NT2/D1 (cell line): ENCODE measurements at places on chromosomes 7 and 10.

GRCh38 chr10:14200698-14201544 is 129.8 kb downstream of the FRMD4A start:
- DNase-seq = peak; percentile 36

DNA sequence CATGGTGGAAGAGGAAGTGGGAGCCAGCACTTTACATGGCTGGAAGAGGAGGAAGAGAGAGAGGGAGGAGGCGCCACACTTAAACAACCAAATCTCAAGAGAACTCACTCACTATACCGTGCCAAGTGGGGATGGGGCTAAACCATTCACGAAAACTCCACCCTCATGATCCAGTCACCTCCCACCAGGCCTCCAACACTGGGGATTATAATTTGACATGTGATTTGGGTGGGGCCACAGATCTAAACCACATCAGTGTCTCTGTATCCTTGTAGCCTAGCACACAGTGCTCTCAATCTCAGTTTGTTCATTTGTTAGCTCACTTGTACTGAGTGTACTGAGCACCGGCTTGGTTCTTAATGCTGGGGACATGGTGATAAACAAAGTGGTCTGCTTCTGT is 228.3 kb downstream of the BUB3 start:
- no peak for DNase-seq

DNA sequence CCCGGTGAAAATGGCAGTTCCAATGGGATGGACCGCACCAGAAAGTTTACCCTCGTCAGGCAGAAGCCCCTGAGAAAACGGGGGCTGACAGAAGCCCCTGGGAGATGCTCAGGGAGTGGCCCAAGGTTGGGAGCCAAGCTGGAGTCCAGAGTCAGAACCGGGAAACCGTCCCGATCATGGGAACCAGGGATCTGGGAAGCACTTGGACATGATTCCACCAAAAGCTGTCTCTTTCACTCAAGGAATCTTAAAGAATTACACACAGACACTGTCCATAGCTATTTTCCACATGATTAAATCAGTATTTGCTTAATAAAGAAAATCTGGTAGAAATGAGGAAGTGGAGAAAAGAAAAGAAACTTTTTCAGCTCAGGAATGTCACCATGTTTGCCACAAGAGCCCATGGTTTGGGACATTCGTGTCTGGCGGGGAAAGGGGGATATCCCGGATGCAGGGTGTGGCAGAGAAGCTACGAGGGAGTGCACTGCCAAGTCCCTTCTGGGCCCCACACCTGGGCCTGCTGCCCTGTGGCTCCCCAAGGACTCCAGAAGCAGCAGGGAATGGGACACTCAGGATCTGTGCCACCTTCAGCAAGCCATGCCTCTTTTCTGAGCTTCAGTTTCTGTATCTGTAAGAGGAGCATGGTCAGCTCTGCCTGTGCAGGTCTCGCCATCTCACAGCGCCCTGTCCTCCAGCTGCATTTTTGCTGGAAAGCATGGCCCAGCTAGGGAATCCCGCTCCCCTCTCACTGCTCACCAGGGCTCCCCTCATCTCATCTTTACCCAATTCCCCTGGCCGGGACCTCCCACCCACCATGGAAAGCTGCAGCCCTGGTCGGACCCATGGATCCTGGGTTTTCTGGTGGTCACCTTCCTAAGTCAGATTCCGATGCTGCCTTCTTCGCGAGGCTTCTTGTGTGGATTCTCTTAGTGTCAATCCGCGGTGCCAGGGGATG is 225.1 kb upstream of the GRB10 start:
- DNase-seq = no peak

DNA sequence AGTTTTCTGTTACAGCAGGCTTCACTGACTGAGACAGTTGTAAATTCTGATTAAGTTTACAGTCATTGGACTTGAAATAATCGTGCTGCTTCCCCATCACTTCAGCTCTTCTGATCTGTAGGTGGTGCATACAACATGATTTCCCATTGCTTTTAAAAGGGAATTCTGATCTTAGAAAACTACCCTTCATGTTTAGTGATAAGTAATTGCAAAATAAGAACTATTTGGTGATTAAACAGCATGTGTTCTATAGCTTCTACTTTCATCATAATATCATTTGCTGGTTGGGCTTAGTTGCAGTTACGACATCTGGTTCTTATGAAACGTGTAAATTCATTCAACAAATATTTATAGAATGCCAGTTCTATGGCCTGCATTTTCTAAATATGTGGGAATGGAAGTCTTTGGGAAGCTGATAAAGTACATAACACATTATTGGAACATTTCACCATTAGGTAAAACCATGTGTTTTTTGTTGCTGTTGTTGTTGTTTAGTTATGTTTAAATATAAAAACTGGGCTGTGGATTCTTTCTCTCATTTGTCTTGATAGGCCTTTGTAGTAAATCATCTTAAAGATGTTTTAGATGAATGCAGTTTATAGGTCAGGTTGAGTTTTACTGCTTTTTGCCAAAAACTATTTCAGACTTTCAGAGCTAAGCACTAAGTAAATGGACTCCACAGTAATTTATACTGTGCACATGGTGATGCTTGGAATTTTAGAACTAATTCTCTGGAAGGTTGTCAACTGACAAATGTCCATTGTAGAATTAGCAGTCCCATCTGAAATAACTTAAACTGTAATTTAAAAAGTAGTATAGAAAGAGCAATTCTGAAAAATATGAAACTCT is 13.1 kb downstream of the GNAI1 start:
- no peak for DNase-seq

DNA sequence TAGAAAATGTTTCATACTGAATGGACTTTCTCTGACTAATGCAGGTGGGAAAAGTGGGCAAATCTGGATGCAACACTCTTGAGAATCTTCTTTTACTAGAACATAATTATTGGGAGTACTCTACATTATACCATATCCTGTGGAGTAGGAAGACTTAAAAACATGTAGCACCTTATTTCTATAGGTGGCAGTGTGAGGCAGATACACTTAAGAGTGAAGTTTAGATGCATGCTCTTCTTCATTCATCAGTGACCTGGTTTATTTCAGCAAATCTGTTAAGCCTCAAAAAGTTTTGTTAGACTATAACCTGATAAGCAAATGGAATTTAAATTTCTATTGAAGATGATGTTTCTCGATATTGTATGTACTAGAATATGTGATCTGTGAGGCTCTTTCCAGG is 1087.1 kb upstream of the LRRN3 start:
- DNase-seq = no peak

GRCh38 chr7:17608114-17608833 is 309.8 kb downstream of the AHR start:
- no peak for DNase-seq

GRCh38 chr7:19390795-19391194 is 245.6 kb upstream of the FERD3L start:
- no peak for DNase-seq

DNA sequence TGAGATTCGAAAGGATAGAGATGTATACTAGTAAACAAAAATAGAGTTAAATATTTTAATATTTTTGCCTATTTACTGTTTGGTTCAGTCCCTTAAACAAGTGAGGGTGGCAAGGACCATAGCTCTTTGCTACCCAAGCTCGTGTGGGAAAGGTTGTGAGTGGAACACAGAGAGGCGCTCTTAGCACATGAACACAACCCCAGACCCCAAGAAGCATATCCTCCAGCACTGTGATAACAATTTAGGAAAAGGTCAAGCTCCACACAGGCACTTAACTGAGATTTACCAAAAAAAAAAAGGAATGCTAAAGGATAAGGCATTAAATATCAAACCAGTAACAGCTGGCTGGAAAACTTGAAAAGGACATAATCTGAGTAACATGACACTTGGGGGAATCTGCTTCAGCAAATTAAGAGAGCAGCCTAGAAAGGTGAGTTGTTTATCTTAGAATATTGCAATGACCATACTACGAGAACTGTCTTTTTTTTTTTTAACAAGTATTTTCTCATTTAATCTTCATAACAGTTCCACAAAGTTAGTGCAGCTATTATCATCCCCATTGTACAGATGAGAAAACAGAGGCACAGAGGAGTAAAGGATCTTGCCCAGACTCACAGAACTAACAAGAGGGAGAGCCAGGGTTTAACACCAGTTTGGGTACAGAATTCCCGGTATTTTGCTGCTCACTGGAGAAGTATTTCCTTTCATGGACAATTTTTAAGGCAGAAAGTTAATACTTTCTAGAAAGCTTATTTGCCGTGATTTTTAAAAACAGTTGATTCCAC is 303.5 kb upstream of the AOAH start:
- no peak for DNase-seq

DNA sequence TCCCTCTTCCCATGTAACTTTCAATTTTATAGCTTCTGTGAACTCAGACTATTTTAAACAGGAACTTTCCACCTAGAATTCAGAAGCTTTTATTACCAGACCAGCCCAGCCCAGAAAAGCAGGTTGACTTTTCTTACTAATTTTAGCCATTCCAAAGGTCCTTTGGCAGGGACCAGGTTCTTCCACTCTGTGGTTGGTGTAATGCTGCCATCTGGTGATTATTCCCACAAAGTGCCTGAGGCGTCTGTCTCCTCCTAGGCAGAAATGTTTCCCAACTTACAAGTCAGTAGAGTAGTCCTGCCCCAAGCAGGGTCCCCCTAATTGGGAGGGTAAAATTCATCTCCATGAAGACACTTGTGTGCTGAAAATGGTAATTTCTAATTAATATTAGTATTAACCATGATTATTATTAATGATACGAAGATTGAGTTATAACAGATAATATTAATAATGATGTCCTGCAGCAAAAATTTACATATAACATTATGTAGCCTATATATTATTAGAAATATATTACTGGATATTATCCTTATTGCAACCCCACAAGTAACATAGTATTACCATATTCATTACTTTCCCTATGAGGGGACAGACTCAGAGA is 53.0 kb upstream of the PPP1R17 start:
- peak; percentile 88 for DNase-seq

DNA sequence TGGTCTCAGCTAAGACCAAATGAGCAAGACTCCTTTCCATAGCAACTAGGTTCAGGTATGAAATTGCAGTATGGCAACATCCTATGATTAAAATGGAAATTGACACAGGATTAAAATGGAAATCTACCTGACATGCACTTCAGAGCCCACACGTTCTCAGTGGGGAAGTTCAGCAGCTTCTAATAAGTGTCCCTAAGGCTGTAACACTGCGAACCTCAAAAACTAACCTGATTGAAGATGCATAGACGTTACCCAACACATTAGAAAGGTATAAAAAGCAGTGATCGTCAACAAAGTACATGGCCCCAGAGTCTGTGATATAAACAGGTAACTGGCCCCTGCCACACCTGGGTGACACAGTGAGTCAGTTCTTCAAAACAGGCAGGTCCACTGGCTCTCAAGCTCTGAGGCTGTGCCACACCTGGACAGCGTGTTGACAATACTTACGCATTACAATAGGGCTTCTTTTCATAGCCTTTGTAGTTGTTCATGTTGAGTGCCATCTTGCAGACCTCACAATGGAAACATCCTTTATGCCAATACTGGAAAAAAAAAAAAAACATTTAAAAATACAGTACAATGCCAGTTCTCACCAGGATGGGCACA is 274.9 kb upstream of the NEBL start:
- no peak for DNase-seq

- DNase-seq = no peak
Measured at GRCh38 chr10:48231699-48232315, 42.7 kb downstream of the FRMPD2 start.

GRCh38 chr10:131660427-131660826 is 240.4 kb upstream of the PPP2R2D start:
- DNase-seq = no peak

GRCh38 chr10:34092891-34093290 is 722.2 kb downstream of the PARD3 start:
- no peak for DNase-seq

DNA sequence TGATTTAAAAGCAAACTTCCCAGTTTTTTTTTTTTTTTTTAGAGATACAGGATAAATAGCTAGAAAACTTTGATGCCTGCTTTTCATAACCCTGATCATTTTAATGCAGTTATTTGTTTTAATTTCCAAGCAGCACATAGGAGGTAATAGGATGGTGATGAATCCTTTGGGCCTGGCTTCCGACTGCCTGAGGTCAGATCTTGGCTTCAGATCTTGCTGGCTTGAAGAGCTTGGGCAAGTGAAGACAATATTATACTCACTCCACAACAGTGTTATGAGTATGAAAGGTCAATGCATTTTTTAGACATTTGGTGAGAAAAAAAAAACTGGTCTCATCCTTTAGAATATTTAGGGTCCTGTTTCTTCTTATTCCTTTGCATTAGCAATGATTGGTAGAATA is 124.8 kb upstream of the PRKCQ start:
- no peak for DNase-seq

- DNase-seq = peak; percentile 85
Measured at GRCh38 chr10:34528320-34528719, 286.8 kb downstream of the PARD3 start.

DNA sequence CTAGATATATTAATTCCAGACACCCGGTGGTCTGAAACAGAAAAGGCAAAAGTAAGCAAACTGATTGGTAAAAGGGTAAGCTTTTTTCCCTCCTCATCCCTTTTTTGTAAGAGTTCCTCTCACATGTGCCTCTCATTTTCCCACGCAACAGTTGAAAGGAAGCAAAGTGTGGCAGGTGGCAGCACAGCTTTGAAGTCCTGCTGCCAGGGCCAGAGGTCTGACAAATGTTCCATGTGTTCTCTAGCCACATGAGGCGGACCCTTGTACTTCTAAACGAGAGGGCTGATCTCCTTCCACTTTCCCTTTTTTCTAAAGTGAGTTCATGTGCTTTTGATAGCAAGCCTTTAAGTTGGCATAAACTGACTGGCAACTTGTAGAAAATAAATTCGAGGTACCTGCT is 217.5 kb downstream of the POLR1F start:
- DNase-seq = no peak

DNA sequence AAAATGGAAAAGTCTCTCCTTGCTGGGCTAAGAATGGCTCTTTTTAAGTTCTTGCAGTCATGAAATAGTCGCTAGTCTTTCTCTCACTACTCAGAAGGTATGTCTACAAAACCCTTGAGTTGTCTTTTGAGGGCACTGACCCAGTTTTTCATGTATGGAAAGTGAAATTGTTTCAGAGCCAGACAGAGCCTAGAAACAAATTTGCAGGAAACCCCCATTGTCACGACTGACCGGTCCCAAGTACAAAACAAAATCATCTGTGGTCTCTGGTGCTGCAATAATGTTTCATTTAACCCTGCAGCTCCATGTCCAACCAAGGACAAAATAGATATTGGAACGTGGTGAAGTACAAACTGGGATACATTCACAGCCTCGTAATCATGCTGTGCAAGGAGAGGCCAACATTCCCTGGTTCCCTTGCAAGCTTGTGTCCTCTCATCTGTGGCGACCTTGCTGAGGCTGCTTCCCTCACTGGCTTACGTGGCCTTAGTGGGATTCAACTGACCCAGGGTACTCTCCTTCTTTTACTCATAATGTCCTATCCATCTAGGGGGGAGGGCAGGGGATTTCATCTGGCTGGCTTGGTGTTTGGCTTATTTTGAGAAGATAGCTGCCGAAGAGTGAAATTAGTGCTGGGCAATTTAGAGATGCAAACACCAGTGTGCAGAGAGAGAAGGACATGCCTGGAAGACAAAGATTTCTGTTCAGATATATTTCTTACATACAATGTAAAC is 172.5 kb downstream of the IPMK start:
- no peak for DNase-seq

GRCh38 chr10:99341860-99342490 is 12.8 kb downstream of the CNNM1 start:
- no peak for DNase-seq
